Suprapubic skin (tissue), 4 donors: ENCODE measurements at places on chromosomes 6 and 20. TPM values are rescaled to one million over a fixed set of nuclear protein-coding genes. Genes with fewer than 3 reads are reported as not detected.

DNA sequence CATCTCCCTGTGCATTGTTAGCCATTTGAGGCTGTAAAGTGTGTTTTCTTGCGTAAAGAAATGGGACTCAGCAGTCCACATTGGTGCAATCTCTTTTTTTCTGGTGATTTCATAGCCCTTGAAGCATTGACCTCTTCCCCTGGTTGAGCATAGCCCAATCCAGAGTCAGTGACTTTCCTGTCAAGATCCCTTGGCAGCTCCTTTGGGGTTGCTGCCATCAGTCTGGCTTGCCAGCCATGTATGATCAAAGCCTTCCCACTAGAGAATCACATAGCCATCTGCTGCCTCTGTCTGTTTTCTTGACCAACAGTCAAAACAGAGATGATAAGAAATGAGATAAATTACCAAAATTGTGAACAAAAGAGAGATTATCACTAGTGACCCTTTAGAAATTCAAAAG lies 19.6 kb downstream of the HLA-A start:
- no peak overlapping the region for H3K4me3 ChIP-seq
- peaks cover 29% of the 10 kb centered on the region for H3K4me1 ChIP-seq
- no peaks in the 10 kb centered on the region for H3K36me3 ChIP-seq

ACTR5 gene
- total RNA-seq = 8.9 TPM

GRCh38 chr6:132400883-132401617 lies at the start of gene MOXD1:
TSS of gene MOXD1 (minus strand) at chr6:132401475. CDS start at chr6:132401426, 49 bp downstream.
- H3K27me3 ChIP-seq = peaks cover 22% of the 10 kb centered on the region
- DNase-seq = no peak
- H3K36me3 ChIP-seq = no peaks in the 10 kb centered on the region
- peak within 1 kb of the TSS; percentile 90 for H3K4me3 ChIP-seq
- peaks cover 17% of the 10 kb centered on the region for H3K4me1 ChIP-seq
- peak within 1 kb of the TSS; percentile 38 for H3K27ac ChIP-seq

GRCh38 chr6:28478518-28478917 lies 35.2 kb upstream of the ZSCAN23 start:
- H3K27ac ChIP-seq = no peak overlapping the region
- no peak for DNase-seq
- H3K36me3 ChIP-seq = no peaks in the 10 kb centered on the region

DNA sequence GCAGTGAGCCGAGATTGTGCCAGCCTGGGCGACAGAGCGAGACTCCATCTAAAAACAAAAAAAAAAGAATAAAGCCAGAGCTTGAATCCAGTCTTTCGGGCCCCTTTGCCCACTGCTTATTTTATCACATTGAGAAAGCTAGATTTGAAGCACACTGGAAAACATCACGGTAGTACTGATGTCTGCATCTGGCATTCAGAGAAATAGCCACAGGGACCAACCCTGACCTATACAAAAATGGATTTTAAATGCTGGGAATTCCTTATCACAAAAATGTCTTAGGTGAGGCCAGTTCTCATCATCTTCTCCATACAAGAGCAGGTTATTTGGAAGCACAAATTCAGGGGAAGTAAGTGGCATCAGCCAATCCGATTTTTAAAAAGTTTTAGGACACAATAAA lies 49.5 kb downstream of the SLC35D3 start:
- no peaks in the 10 kb centered on the region for H3K27me3 ChIP-seq
- H3K36me3 ChIP-seq = no peaks in the 10 kb centered on the region
- no peak overlapping the region for H3K27ac ChIP-seq
- no peak for DNase-seq
- H3K4me1 ChIP-seq = peaks cover 17% of the 10 kb centered on the region
